ENCODE measurements at places on chromosomes 12 and 14. TPM values are rescaled to one million over a fixed set of nuclear protein-coding genes. Genes with fewer than 3 reads are reported as not detected.

- DNase-seq: peak; percentile 94
These were observed at the start of gene ALKBH2 for GRCh38 chr12:109093022-109093918. Gene ALKBH2 (minus strand): TSS chr12:109093472. CDS start chr12:109092786, 686 bp downstream.

GRCh38 chr14:90578283-90578985, 181.6 kb downstream of the CALM1 start:
- DNase-seq: no peak

GRCh38 chr12:94557746-94558295, 92.5 kb downstream of the TMCC3 start:
- DNase-seq: no peak

- DNase-seq: no peak
These were observed 374.3 kb downstream of the C12orf75 start for GRCh38 chr12:105704787-105705186.

GRCh38 chr12:117231750-117232149, 41.5 kb upstream of the FBXO21 start:
- no peak for DNase-seq

DNA sequence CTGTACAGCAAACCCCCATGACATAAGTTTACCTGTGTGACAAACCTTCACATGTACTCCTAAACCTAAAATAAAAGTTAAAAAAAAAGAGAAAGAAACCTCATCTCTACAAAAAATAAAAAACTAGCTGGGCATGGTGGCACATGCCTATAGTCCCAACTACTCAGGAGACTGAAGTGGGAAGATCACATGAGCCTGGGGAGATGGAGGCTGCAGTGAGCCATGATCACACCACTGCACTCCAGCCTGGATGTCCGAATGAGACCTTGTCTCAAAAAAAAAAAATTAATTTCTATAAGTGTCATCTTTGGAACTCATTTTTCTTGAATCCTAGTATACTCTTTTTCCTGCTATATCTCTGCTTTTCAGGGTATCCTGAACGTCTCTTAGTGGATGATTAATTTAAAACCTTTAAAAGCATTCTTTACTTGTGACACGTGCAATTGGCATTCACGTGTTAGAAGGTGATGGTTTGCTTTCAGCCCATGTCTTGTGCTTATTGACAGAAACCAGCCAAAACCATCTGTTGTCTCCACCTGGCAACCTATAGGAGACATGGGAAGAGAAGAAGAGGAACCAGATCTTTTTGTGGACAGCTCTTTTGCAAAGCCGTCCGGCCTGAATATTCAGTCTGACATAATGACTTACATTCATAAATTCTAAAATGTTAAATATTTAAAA, 30.6 kb upstream of the PPFIBP1 start:
- DNase-seq: no peak

DNA sequence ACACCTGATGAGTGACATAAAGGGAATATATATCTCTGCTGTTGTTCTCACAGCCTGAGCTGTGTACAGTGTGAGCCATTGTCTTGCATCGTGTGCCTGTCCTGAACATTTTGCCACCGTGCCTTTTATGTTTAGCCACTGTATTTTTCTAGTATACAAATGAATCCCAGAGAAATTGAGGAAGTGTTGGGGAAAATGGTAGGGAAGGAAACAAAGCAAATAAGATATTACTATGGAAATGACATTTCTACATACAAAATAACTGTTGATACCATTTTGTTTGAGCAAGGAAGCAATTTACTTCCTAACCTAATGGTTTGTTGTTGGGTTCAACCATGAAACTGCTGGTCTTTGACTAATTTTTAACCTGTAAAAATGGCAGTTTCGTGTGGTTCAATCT, 5.5 kb downstream of the PSMA6 start:
- no peak for DNase-seq

DNA sequence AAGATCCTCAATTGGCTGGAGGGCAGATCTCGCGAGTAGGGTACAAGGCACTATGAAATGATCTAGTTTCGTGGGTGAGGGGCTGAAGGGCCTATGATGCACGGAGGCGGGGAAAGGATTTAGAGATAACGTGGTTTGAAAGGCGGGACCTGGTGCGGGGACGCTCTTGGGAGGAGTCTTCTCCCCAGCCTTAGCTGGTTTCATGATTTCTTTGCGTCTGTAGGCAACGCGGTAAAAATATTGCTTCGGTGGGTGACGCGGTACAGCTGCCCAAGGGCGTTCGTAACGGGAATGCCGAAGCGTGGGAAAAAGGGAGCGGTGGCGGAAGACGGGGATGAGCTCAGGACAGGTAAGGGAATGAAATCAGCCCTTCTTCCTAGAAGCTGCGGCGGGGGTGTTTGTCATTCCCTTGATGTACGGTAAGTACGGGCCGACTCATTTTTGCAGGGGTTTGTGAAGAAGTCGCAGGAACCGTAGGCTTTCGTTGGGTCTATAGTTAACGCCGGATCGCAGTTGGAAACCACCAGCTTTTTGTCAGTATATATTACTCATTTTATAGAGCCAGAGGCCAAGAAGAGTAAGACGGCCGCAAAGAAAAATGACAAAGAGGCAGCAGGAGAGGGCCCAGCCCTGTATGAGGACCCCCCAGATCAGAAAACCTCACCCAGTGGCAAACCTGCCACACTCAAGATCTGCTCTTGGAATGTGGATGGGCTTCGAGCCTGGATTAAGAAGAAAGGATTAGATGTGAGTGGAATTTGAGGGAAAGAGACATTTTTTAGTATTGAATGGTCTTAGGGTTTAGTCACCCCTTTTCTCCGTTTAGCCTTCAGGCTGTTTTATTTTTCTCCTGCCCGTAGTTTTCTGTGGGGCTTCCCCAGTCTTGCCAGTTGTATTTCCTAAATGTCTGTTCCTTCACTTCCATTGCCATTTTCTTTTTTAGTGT, 602 bp downstream of the APEX1 start:
- no peak for DNase-seq

GRCh38 chr12:56126732-56127239, 1.3 kb upstream of the ESYT1 start:
- DNase-seq: no peak

GRCh38 chr12:82430541-82431145, 72.3 kb downstream of the METTL25 start:
- no peak for DNase-seq

DNA sequence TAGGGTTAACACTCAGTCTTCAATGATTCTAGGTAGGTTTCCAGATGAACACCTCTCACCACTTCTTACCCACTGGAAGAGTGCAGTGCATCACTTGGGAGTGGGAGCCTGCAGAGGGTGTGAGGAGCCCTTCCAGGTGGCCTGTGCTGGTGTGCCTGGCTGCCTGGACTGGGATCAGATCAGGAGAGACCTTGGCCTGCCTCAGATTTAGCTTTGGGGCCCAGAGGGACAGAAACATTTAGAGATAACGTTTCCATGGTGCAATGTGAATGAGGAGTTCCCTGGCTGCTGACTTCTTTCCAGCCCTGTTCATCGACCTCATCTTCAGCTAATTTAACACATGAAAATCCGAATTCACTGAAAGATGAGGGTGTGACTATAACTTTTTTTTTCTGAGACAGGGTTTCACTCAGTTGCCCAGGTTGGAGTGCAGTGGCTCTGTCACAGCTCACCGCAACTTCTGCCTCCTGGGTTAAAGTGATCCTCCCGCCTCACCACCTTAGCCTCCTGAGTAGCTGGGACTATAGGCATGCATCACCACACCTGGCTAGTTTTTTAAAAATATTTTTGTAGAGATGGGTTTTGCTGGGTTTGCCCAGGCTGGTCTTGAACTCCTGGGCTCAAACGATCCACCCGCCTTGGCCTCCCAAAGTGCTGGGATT, 53.6 kb downstream of the SUSD6 start:
- DNase-seq: no peak

DNA sequence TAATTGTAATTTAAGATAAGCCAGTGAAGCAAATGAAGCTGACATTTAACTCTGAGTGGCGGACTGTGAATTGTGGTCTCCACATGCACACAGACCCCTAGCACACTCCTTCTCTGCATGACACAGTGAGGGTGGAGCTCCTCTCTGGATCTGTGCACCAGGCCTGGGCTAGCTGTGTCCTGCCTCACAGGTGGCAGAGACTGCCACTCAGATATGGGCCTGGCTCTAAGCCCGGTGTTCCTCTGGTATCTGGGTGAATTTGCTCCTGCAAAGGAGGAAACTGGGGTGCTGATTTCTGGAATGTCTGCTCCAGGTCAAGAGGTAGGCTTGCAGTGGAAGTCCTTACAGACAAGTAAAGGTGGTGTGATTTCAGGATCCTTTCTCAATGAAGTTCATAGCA, 282.4 kb downstream of the FOXN3 start:
- peak; percentile 51 for DNase-seq

DNA sequence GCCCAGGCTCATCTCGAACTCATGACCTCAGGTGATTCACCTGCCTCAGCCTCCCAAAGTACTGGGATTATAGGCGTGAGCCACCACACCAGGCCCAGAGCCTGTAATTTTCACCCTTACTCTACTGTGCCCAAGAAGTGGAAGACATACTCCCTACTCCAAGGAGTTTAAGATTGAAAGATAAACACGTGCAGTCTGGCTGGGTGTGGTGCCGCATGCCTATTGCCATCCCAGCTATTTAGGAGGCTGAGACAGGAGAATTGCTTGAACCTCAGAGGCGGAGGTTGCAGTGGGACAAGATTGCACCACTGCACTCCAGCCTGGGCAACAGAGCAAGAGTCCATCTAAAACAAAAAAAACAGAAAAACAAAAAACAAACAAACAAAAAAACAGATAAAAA, 90.0 kb downstream of the NINJ2 start:
- DNase-seq: no peak

- no peak for DNase-seq
These were observed 2.9 kb upstream of the HMGA2 start for GRCh38 chr12:65821336-65821735.

DNA sequence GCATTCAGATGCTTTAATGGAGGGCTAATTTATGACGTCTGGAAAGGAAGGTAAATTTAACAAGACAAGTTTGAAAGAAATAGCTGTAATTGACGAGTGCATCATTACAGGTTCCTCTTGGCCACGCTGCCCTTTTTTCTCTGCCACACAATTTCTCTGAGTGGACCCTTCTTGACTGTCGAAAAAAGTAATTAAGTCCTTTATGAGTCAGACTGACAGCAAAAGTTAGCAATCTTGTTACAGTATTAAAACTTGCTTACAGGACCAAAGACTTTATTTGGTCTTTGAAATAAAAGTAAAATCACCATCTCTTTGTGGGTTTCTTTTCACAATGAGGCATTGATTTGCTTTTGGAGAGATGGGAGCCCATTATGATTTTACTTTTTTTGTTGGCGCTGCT, 42.6 kb downstream of the SAMD4A start:
- DNase-seq: no peak

DNA sequence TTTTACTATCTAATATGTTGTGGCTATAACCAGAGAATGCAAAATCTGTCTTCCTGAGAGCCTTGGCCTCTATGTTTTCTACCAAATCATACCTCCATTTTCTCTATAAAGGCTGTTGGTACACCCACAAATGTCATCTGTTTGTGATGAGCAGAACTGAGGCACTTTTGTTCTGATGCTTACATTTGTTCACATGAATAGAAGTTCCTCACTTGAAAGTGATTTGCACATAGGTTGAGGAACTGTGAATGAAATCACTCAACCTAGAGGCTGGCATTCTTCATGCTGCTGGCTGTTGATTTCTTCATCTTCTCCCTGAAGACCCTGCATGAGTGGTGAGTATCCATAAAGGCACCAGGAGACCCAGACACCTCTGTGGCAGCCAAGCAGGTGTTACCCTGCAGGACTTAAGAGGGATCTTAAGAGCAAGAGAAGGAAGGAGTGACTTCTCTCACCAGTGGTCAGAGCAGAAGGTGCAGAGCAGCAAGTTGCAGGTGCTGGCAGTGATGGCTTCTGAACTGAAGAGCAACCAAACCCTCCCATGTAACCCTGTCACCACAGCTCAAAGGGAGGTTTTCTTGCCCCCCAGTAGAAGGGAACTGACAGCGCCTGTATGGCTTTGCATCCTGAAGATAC, 110.3 kb downstream of the HMGA2 start:
- no peak for DNase-seq

DNA sequence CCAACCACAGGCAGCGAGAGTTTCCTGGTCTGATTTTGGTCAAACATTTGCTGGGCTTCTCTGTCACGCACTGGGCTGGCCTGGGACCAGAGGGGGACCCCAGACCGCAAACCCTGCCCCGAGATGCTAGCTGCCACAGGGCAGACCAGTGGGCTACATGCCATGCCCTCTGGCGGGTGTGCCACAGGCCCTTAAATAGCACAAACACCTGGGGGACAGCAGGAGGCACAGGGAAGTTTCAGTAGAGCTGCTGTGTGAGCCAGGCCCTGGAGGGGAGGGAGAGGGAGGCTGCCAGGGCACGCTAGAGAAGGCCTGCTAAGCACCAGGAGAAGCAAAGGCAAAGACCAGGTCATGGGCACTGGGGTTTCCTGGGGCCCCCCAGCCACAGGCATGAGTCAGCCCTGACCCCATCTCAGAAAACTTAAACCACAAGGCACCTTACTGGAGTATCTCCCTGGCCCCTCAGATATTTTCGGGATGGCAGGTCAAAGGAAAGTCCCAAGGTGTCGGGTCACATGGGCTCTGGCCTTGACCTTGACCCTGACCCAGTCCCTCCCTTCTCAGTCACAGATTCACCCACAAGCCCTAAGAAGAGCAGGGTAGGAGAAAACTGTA, 29.2 kb downstream of the ITPK1 start:
- no peak for DNase-seq

- DNase-seq: no peak
These were observed 36.9 kb upstream of the CRACR2A start for GRCh38 chr12:3789838-3790237.

GRCh38 chr12:47023311-47023710, 56.1 kb upstream of the PCED1B start:
- DNase-seq: no peak

DNA sequence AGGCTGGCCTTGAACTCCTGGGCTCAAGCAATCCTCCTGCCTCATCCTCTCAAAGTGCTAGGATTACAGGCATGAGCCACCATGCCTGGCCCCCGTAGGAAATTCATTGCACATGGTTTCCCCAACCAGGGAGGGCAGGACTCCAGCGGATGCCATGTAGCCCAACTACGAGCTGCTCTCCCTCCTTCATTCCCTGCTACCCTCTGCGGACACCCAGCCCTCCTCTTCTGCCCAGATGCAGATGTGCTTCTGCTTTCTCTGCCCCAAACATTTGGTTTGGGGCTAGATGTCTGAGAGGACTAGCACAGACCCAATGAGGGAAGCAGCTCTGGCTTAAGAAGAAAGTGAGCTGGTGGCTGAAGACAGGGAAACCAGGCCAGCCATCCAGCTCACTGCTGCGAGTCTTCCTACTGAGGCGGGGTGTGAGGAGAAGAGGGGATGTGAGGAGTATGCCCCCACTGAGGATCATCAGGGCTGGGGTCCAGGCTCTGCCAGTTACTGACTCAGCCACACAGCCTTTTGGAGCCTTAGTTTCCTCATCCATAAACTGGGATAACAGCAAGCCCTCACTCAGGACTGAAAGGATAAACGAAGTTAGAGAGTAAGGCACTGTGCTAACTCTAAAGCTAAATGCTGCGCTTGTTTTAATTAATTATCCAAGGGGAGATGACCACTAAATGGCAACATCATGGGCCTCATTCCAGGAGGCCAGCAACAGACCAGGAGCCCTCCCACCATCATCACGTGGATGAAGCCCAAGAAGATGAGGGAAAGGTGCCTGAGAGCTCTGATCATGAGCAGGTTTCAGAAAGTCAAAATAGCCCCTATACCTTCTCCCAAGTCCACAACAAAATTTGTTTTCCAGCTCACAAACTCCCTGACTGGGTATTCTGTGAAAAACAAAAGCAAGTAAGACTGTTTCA, 10.9 kb downstream of the CTDSP2 start:
- DNase-seq: no peak

The CCDC175 gene
- not detected for total RNA-seq

The SYNDIG1L gene
- 0.18 TPM for total RNA-seq

The CCDC88C gene
- 49.0 TPM for total RNA-seq

The FGF6 gene
- total RNA-seq: not detected

The ACSS3 gene
- 23.4 TPM for total RNA-seq

The KRT6C gene
- total RNA-seq: 0.39 TPM

The DTX1 gene
- 1.1 TPM for total RNA-seq

All from ureter (tissue), 1 donor.